Stimulated activated CD4-positive, alpha-beta T cell treated with anti-CD3 and anti-CD28 coated beads, Interleukin-15, amount 100 ng/mL, for 1 hour (primary cell): ENCODE measurements at places on chromosomes 2 and 18.

GRCh38 chr18:27763936-27764335 is 413.0 kb downstream of the CDH2 start:
- DNase-seq, result no peak

DNA sequence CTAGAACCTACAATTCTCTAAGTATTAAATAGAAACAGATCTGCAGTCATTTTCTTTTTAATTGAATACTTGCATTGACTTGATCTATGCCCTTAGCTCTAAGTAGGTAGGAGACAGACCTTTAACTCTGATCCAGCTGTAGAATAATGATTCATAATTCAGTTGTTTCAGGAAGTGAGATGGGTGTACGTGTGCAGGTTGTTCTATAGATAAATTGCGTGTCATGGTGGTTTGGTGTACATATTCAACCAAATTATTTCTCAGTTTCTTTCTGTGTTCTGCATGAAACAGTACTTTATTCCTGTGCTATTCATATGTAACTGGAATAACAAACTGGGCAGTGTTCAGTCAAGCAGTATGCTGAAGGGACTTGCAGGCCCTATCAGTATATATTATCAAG is 34.3 kb upstream of the CD226 start:
- no peak for DNase-seq

- no peak for DNase-seq
Observed at GRCh38 chr2:241744028-241744754, 9.8 kb downstream of the D2HGDH start.

- no peak for DNase-seq
Observed at GRCh38 chr2:43441195-43441594, 154.6 kb downstream of the THADA start.

DNA sequence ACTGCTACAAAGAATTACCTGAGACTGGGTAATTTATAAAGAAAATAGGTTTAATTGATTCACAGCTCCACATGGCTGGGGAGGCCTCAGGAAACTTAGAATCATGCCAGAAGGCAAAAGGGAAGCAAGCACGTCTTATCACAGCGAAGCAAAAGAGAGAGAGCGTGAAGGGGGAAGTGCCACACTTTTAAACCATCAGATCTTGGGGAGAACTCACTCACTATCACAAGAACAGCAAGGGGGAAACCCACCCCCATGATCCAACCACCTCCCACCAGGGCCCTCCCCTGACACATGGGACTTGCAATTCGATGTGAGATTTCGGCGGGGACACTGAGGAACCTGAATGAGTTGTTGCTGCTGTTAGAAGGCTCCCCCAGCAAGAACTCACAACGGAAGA is 220.2 kb upstream of the PIEZO2 start:
- DNase-seq, result no peak

DNA sequence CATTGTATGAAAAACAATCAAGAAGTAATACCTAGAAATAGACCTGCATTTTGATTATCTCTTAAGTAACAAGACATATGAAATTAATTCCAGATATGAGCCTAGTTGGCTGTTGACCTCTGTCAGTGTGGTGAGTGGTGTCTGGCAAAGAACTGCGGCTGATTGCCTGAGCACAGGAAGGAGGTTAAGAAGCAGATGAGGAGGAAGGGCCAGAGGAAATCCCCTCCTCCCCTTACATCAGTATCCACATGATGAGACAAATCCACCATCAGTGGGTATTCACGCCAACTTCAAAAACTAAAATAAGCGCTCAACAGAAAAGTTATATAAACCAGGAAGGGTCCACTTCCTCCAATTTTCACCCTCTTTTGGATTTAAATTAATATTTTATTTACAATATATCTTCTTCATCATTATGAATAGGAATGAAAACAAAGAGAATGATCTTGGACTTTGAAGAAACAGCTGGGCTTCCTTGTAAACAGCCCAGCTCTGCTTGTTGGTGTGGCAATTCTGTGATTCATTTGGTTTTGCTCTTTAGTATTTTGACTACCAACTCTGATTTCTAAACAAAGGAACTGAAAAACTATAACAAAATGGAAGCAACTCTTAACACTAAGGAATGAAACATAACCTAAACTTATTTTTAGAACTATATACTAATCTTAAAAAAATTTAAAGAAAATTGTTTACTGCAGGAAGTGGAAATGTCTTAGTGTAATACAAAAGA is 27.3 kb downstream of the RFTN2 start:
- no peak for DNase-seq

DNA sequence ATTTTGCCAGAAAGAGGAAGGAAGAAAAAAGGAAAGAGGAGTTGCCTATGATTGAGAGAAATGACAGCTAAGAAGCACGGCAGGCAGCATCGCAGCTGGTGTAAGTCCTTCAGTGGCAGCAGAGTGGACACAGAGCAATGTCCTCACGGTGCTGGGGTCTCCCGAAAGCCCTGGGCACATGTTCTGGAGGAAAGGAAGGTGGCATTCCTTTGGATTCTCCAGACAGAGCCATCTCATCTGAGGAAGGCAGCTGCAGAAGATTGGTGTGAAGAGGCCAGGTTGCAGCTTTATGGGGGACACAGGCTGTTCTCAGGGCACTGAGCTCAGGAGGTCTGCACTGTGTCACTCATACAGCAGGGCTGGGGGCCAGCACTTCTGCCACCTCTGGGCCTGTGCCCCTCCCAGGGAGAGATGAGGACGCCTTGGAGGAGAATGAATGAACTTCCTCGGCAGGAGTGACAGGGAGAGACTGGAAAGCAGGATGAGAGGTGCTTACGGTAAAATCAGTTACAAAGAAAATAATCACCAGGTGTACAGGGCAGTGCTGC is 252.0 kb upstream of the MYT1L start:
- DNase-seq, result no peak

GRCh38 chr18:74503137-74503536 is 7.0 kb downstream of the CNDP2 start:
- no peak for DNase-seq

DNA sequence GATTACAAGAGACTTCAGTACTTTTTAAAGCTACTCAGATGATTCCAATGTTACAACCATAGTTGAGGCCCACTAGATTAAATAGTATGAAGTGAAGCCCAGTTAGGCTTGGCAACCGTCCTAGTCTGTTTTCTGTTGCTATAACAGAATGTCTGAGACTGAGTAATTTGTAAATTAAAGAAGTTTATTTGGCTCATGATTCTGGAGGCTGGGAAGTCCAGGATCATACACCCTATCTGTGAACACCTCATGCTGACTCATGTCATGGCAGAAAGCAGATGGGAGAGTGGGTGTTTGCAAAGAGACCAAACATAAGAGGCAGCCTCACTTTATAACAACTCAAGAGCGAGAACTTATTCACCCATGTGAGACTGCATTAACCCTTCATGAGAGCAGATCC is 63.1 kb downstream of the CCDC150 start:
- no peak for DNase-seq

DNA sequence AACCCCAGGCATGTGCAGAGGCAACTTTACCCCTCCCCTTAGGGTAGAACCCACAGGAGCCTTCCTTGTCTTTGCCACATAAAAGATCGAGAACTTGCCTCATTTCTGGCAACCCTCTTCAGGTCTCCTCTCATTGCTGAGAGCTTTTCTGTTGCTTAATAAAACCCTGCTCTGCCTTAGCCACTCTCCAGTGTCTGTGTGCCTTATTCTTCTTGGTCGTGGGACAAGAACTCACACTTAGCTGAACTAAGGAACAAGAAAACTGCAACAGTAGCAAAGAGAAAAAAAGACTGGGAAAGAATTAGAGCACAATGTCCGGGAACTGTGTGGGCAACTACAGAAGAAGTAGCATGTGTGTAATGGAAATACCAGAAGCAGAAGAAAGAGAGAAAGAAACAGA is 56.2 kb upstream of the SMIM21 start:
- DNase-seq, result no peak

DNA sequence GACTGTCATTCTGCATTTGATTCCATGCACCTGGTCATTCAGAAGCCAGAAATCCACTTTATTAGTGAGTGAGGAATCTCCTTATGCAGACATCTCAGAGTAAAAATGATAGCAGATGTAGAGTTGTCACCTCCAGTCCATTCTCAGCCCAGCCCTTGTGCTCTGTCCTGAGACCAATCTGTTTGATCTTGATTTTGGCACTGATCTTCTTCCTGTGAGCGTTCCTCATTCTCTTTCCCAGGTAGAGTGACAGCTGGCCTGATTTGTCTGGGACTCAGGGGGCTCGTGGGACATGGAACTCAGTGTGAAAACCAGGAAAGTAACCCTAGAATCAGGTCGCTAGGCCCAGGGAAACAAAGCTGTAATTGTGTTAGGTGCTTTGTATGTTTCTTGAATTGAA is 8.9 kb downstream of the ARHGAP25 start:
- no peak for DNase-seq

DNA sequence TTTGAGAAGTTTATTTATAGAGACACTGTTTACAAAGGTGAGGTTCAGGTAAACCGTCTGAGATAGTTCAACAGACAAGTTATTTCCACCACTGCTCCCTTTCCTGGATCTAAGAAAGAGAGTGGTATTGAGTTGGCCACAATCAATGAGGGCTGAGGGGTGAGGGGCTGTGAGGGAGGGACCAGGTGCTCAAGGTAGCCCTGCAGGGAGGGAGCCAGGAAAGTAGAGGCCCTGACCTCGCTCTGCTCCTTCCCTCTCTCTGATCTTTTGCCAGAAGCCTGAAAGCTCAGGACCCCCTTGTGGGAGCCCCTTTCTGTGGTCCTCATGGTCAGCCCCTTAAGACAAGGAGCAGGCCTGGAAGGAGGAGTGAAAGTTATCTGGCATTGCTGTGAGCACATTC is 29.8 kb downstream of the COL4A3 start:
- no peak for DNase-seq

GRCh38 chr2:112938904-112939303 is 27.9 kb downstream of the IL37 start:
- DNase-seq, result no peak

- no peak for DNase-seq
Observed at GRCh38 chr2:191428141-191428540, 182.9 kb downstream of the MYO1B start.

- DNase-seq, result no peak
Observed at GRCh38 chr18:46344416-46345180, 240.4 kb downstream of the HAUS1 start.

- no peak for DNase-seq
Observed at GRCh38 chr18:53698907-53699306, 525.6 kb downstream of the MBD2 start.

DNA sequence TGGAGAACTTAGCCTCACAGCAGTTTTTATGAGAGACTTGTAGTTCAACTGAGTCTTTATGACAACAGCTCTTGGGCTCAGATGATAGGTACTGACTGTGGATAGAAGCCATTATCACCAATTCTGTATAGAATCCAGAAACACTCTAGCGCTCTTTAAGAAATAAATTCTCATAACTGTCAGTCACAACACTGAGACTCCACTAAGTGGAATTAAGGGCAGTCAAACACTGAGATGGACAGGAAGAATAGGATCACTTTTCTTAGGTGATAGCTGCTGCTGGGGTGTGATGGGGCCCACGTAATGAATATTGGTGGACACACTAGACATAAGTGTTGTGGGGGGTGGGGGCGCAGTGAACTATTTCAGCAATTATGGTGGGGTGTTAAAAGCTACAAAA is 1691.8 kb upstream of the LRRTM1 start:
- no peak for DNase-seq

DNA sequence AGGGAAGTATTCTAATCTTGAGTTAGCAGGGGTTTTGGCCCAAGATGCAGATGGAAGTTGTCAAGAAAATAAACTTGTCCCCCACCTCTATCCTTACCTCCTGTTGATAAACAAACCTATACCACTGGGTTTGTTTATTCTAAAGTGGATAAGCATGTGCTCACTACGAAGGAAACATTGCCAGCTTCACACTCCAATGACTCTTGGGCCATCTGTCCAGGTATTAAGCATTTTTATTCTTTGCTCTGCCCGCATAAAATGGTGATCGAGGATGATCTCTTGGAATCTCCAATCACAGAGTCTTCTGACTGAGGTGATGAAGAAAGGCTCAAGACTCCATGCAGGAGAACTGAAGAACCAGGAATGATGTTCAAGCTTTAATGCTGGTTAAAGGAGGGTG is 1908.4 kb upstream of the PIK3C3 start:
- no peak for DNase-seq

GRCh38 chr18:23934863-23935262 is 79.7 kb upstream of the TTC39C start:
- DNase-seq, result no peak

DNA sequence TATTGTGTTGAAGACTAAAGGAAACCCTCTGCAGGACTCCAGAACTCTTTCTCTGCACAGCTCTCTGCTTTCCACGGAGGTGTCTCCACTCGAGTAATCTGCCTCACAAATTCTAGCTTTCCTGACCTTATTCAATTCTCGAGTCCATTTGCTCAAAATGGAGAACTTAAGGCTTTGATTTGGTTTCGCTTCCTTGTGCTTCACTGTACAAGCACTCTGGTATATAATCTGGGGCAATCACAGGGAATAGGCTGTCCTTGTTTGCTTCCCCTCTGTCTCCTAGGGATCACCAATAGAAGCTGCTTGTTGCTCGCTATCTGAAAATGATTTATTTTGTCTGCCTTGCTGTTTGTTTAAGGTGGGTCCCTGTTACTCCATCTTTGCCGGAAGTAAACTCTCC is 129.1 kb upstream of the DOCK10 start:
- DNase-seq, result no peak

DNA sequence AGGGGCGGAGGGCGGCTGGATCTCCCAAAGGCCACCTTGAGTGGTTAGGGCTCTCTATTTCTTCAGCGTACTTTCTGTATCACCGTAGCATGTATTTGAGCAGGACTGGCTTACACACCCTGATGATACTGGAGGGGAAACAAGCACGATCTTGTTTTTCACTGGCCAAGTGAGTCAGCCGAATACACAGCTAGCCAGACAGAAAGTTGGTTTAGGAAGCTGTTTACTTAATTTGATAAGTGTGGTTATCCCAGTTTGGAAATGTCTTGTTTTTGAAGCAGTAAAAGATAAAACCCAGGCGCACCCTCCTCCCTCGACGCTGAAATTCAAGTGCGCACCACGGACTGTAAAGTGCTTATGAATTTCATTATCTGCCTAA is 582 bp downstream of the RIOK3 start:
- DNase-seq, result no peak

- DNase-seq, result no peak
Observed at GRCh38 chr18:23523429-23524212, 20.3 kb downstream of the RMC1 start.

DNA sequence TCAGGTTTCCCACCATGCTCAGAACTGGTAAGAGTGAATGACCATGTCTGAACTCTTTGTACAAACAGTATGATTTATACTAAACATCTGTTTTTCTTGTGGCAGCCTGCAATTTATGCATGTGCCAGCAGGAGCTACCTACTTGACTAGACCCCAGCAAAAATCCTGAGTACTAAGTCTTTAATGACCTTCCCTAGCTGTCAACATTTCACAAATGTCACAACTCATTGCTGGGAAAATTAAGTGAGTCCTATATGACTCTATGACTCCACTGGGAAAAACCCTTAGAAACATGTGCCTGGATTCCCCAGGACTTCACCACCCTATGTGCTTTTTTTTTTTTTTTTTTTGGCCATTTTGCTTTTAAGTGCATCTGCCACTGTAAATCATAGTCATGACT is 1225.8 kb downstream of the SUCLG1 start:
- DNase-seq, result no peak

- no peak for DNase-seq
Observed at GRCh38 chr18:63410792-63411191, 11.5 kb downstream of the VPS4B start.
